ENCODE measurements at places on chromosomes 7 and 10.

GRCh38 chr10:59470570-59470969 is 108.2 kb upstream of the FAM13C start:
- DNase-seq: no peak

- no peak for DNase-seq
Observed at GRCh38 chr7:16702441-16702840, 51.1 kb upstream of the TSPAN13 start.

- DNase-seq: no peak
Observed at GRCh38 chr7:431658-432111, 88.0 kb downstream of the PDGFA start.

GRCh38 chr10:53886325-53887300 is 914.4 kb downstream of the PCDH15 start:
- DNase-seq: no peak

GRCh38 chr7:66631471-66631870 is 2.8 kb downstream of the KCTD7 start:
- no peak for DNase-seq

DNA sequence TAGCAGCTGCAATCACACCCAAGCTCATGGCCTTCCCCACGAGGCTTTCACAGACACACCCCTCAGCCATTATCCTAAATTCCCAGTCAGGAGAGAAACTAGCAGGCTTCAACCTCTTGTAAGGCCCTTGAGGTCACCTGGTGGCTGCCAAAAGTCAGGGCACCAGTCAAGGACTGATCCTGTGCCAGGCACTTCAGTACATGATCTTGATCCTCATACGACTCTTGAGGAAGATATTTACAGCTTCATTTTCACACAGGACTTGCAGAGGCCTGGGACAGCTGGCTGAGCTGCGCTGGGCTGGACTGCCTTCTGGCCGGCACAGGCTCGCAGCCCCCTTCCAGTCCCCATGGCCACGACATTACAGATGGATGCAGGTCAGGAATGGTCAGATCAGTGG is 8.8 kb downstream of the PDAP1 start:
- DNase-seq: no peak

DNA sequence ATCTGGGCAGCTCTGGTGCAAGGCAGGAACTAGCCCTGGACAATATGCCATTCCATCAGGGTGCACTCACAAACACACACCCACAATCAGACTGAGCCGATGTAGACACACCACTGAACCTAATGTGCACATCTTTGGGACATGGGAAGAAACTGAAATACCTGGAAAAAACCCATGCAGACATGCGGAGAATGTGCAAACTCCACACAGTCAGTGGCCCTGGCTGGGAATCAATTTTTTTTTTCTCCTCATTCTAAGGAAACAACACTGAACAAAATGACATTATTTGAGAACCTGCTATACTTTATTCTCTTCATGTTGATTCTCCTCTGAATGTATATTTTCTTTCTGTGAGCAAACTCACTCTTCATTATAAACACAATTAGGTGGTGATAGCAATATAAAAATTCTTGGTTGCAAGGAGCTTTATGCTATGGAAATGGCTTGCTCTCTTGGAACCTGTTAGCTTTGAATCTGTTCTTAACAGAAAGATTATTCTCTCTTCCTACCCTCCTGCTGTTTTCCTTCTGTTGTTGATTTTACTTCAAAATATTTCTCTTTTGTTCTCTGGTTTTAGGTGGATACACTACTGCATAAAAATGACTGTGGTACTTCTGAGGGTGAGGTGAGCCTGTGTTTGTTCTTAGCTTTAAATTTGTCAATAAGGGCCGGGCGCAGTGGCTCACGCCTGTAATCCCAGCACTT is 33.0 kb upstream of the MICU1 start:
- no peak for DNase-seq

GRCh38 chr10:89909752-89910151 is 208.4 kb downstream of the KIF20B start:
- DNase-seq: no peak

DNA sequence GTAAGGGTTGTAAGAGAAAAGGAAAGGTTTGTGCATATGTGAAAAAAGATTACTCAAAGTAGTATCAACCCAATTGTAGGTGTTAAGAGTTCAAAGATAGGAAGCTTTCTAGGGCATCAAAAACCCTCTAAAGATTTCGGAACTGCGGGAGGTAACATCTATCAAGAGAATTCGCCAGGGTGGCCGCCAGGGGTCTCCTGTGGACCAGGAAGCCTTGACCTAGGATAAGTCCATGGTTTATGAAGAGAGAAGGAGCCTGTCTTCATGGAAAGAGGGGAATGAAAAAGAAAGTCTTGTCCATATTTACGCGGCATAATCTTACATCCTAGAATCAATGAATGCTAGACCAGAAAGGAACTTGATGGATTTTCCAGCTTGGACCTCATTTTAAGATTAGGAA is 140.7 kb upstream of the CALCR start:
- no peak for DNase-seq

DNA sequence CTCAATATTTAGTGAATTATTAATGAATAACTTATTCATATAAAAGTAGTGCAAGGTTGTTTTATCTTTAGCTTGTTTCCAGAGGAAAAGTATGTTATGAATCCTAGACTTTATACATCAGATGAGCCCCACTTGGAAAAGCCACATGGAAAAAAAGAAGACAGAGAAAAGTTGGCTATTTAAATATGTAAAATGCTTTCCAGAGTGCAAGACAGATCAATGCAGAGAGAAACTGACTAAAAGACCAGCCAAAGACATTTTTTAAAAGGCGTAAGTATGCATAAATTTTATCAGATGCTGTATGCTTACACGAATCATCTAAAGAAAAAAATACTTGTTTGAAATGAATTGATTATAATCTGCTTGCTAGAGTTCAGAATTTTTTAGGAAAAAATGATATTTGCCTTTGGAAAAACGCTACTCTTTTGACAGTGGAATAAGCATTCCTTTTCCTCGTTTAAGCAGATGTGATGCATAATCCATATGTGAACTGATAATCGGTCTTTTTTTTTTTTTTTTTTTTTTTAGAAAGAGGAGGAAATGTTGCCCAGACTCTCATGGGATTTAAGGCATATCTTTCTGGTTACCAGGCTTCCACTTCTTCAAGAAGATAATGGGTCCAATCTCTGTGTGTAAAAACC is 70.7 kb downstream of the RELN start:
- no peak for DNase-seq

- no peak for DNase-seq
Observed at GRCh38 chr7:109206196-109206595, 636.5 kb downstream of the DNAJB9 start.

GRCh38 chr7:134444198-134444960 is 14.5 kb downstream of the AKR1B1 start:
- DNase-seq: no peak

GRCh38 chr7:43758822-43759683 is 573 bp downstream of the BLVRA start:
- peak; percentile 16 for DNase-seq

- no peak for DNase-seq
Observed at GRCh38 chr10:117222976-117223692, 17.8 kb upstream of the SLC18A2 start.

DNA sequence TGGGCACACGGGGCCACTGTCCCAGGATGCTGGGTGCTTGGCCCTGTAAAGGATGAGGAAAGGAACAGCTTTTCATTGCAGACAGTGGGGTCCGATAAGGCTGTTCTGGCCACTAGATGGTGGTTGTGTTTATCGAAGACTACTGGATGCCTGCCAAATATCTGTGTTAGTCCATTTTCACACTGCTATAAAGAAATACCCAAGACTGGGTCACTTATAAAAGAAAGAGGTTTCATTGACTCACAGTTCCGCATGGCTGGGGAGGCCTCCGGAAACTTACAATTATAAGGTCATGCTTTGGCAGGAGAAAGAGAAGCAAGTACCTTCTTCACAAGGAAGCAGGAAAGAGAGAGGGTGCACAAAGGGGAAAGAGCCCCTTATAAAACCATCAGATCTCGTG is 32.2 kb upstream of the GARS1 start:
- DNase-seq: no peak

GRCh38 chr7:7517754-7518153 is 17.9 kb downstream of the COL28A1 start:
- no peak for DNase-seq

GRCh38 chr10:101545898-101546297 is 42.2 kb downstream of the POLL start:
- DNase-seq: no peak

DNA sequence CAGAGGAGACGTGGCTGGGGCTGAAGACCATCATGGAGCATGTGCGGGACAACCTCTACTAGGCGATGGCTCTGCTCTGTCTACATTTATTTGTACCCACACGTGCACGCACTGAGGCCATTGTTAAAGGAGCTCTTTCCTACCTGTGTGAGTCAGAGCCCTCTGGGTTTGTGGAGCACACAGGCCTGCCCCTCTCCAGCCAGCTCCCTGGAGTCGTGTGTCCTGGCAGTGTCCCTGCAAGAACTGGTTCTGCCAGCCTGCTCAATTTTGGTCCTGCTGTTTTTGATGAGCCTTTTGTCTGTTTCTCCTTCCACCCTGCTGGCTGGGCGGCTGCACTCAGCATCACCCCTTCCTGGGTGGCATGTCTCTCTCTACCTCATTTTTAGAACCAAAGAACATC is 22.0 kb upstream of the CPA5 start:
- no peak for DNase-seq

DNA sequence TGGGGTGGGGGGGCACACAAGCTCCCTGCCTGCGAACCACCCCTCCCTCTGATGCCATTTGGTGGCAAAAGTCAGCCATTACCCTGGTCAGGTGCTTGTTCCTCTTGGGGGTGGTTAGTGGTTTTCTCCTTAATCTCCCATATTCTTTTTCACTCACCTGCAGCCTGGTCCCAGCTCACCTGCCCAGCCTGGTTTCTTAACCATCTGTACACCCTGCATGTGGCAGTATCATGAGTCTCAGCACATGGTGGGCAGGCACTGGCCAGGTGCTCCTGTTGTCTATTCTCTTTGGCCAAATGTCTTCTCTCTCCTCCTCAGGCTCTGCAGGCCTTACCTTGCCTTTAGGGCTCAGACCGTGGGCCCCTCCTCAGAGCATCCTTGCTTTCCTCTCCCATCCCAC is 30.5 kb downstream of the OGDH start:
- no peak for DNase-seq

GRCh38 chr10:86988520-86988919 is 20.2 kb downstream of the ADIRF start:
- no peak for DNase-seq

DNA sequence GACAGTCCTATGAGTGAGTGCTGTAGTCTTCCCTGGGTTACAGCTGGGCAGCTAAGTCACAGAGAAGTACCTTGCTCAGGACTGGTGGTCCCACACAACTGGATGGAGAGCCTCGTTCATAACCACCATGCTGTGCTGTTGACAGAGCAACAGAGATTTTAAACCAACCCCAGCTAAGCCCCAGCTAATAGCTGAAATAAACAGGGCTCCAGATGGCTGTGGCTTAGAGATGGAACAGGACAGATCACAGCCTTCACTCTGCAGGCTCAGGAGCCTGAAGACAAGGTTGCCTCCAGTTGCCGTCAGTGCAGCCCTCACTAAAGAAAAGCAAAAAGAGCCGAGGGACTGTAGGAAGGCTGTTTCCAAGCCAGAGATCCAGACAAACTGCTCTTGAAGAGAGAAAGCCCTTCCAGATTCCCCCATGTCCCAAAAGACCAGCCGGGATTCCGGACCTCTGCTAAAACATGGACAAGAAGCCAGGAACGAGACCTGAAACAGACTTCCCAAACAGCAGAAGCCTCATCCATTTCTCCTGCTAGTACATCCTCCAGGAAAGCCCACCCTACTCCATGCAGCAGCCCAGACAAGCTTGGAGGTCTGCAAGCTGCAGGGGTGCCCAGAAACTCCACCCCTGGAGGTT is 4.2 kb downstream of the HTRA1 start:
- no peak for DNase-seq

DNA sequence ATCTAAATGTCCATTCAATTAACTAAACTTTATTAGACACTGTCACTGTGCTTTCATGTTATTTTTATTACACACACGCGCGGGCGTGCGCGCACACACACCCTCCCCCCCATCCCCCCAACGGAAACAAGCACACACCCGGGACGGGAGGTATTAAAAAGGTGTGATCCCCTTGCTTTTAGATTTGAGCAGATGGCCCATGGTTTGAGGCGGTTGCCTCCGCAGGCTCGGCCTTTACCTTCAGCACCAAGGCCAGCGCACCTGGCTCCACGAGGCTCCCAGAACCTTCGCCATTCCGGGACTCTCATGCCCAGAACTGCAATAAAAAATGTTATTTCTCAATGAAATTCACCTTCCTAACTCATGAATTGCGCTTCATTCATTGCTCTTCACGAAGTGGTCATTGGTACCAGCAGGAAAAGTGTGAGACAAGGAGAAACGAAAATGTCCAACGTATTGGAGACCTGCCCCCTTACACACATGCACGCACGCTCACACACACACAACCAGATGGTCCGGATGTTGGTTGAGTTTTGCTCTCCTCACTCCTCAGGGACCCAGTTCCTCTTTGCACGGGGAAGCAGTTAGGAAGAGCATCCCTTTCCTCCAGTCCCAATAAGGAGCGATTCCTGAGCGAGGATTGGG is 20.8 kb upstream of the PTF1A start:
- DNase-seq: no peak

- no peak for DNase-seq
Observed at GRCh38 chr10:69474742-69475432, 23.6 kb downstream of the TSPAN15 start.

GRCh38 chr10:84140036-84140379 is 699 bp downstream of the GHITM start:
- DNase-seq: no peak

GRCh38 chr7:116582164-116582732 is 57.4 kb downstream of the CAV1 start:
- no peak for DNase-seq

DNA sequence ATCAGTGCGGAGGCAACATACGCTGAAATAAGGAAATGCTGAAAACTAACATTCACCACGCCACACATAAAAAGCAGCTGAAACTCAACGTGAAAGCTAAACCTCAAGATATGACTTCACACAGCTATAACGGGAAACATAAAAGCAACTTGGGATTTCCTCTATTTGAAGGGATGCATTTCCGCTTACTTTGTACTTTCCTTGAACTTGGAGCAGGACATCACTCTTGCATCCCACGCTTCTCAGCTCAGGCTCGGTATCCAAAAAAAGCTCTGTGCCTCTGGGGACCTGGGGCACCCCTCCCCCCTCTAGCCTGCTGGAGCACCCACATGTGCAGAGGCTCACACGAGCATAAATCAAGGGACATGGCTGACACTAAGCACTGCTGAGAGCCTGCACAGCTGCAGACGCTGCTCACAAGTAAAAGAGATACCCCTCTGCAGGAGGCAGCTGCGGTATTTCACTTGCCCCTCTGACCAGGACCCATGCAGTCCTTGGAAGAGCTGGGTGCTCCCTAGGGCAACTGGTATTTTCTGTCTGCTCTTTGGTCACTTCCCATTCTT is 34.2 kb downstream of the PARD3 start:
- DNase-seq: no peak

Measured in T-helper 22 cell (primary cell).